ENCODE measurements at places on chromosomes 2 and 18. TPM values are rescaled to one million over a fixed set of nuclear protein-coding genes. Genes with fewer than 3 reads are reported as not detected.

GRCh38 chr2:46535360-46535759 lies 56.0 kb downstream of the TMEM247 start:
- peak; percentile 91 for DNase-seq

- no peak for DNase-seq
Observed at GRCh38 chr2:150811259-150811855, 323.9 kb upstream of the RND3 start.

- DNase-seq = no peak
Observed at GRCh38 chr2:194103941-194104659, 1552.9 kb upstream of the SLC39A10 start.

Gene VWC2L
- total RNA-seq = not detected

- no peak for DNase-seq
Observed at GRCh38 chr2:222434204-222434603, 9.9 kb downstream of the SGPP2 start.

- DNase-seq = no peak
Observed at GRCh38 chr2:229407170-229407569, 136.1 kb upstream of the PID1 start.

Gene LMAN2L
- total RNA-seq = 7.3 TPM

DNA sequence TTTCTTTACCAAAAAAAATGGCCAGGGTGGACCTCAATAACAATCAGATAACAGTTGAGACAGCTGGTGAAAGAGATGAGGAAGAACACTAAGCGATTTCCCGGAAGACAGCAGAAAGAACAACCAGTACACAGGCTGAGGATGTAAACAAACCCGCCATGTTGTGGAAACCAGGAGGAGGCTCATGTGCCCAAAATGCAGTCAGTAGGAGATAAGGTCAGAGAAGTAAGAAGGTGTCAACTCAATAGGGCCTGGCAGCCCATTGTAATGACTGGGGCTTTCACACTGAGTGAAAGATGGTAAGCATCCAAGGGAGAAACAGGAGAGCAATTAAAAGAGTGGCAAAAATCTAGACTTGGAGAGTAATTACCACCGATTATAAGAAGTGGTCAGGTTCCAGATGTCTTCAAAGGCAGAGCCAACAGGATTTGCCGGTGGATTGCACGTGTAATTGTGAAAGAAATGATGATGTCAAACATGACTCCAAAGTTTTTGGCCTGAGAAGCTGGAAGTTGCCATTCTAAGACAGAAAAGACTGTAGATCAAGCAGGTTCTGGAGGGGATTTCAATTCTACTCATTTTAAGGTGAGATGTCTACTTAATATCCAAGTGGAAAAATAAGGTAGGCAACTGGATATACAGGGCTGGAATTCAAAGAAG lies 77.7 kb upstream of the CYP1B1 start:
- no peak for DNase-seq

DNA sequence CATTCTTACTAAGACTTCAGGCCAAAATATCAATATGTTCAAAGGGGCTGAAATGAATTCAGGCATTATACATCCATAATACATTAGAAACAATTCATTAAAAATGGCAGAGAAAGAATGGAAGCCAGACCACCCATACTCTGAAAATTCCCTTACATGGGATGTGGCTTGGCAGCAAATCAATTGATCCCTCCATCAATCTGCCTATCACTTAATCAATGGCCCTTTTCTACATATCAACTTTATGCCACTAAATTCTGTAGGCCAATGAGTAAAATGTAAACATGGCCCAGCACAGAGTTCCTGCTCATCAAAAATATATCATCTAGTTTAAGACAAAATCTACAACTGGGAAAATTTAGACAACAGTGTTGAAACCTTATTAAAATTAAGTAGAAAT lies 41.8 kb upstream of the SLC14A2 start:
- no peak for DNase-seq

- DNase-seq = peak; percentile 64
Observed at GRCh38 chr2:43169099-43169945, 57.1 kb downstream of the ZFP36L2 start.

Gene DYNC2LI1
- 5.1 TPM for total RNA-seq

Gene MCFD2
- total RNA-seq = 35.8 TPM

DNA sequence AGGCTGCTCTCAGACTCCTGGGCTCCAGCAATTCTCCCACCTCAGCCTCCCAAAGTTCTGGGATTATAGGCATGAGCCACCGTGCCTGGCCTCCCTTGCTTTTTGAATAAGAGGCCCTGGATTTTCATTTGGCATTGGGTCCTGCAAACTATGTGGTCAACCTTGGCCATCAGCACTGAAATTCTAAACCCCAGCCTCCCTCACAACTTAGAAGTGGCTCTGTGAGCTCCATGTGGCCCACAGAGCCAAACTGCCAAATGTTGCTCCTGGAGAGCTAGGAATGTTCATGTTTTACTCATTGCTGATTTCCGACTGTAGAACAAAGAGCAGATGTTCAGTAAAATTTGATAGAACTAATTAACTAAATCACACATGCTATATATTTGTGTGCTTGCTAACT lies 210.6 kb upstream of the AGAP1 start:
- no peak for DNase-seq
